ENCODE measurements at places on chromosomes 6 and 20.

GRCh38 chr20:22545045-22545444 is 39.3 kb downstream of the FOXA2 start:
- no peak for DNase-seq
- no peak overlapping the region for H3K27ac ChIP-seq
- H3K4me1 ChIP-seq, result no peaks in the 10 kb centered on the region
- H3K27me3 ChIP-seq, result no peaks in the 10 kb centered on the region
- no peaks in the 10 kb centered on the region for H3K36me3 ChIP-seq

- H3K27me3 ChIP-seq, result no peaks in the 10 kb centered on the region
- H3K4me3 ChIP-seq, result peak overlapping the region; percentile 69
- H3K4me1 ChIP-seq, result peaks cover 37% of the 10 kb centered on the region
- no peaks in the 10 kb centered on the region for H3K36me3 ChIP-seq
- peak; percentile 12 for DNase-seq
These were observed 887 bp downstream of the TSPYL1 start for GRCh38 chr6:116278854-116279231.

- peak overlapping the region; percentile 81 for H3K4me3 ChIP-seq
- H3K27me3 ChIP-seq, result no peaks in the 10 kb centered on the region
- H3K4me1 ChIP-seq, result peaks cover 37% of the 10 kb centered on the region
- no peaks in the 10 kb centered on the region for H3K36me3 ChIP-seq
- DNase-seq, result no peak
These were observed 1.0 kb downstream of the TRERF1 start for GRCh38 chr6:42450477-42451332.

DNA sequence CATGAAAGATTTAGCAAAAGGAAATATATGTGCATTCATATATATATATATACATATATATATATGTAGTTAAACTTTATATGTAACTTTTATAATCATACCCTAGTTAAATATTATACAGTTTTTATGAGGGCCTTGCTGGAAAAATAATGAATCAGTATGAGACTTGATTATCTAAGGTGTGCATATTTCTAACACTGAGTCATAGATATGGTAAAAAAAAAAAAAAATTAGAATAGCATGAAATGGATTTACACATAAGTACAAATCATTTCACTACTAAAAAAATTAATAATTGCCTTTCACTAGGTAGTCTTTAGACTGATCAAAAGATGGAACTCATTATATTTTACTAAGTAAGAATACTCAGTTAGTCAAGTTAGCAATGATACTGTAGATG is 51.3 kb upstream of the DST start:
- no peaks in the 10 kb centered on the region for H3K27me3 ChIP-seq
- H3K4me1 ChIP-seq, result no peaks in the 10 kb centered on the region
- H3K4me3 ChIP-seq, result no peak overlapping the region
- no peak overlapping the region for H3K27ac ChIP-seq
- DNase-seq, result no peak

- DNase-seq, result no peak
- no peaks in the 10 kb centered on the region for H3K36me3 ChIP-seq
- no peak overlapping the region for H3K4me3 ChIP-seq
- no peaks in the 10 kb centered on the region for H3K27me3 ChIP-seq
- no peak overlapping the region for H3K27ac ChIP-seq
- H3K4me1 ChIP-seq, result no peaks in the 10 kb centered on the region
These were observed 37.8 kb downstream of the MUC22 start for GRCh38 chr6:31048099-31048498.

DNA sequence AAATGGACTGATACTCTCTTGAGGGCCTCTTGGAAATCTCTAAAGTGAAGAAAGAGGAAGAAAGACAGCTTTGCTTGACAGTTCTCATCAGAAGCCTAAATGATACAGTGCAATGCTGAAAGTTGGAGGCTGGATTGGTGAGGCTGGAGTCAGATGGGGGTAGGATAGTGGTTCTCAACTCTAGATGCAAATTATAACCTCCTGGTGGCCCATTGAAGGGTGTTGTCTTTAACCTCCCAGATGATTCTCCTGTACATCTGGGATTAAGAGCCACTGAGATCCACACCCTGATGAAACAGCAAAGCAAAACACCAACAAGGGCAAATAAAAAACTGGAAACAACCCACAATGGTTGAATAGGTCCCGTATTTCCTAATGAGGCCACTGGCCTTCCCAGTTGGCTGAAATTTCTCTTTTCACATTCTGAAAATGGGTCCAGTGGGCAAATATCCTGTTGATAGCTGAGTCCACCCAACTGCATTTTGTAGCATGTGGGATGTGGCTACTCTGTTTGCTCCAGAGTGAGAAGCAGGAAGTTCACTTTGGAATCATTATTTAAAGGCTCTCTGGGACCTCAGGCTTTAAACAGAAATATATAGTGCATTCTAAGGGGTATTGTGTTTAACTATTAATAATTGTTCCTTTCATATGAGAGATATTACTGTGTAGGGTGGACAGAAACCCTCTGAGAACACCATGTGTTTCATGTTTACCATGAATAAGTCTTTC is 208.1 kb downstream of the SOX4 start:
- DNase-seq, result no peak
- no peaks in the 10 kb centered on the region for H3K27me3 ChIP-seq
- no peaks in the 10 kb centered on the region for H3K4me1 ChIP-seq
- no peak overlapping the region for H3K4me3 ChIP-seq

DNA sequence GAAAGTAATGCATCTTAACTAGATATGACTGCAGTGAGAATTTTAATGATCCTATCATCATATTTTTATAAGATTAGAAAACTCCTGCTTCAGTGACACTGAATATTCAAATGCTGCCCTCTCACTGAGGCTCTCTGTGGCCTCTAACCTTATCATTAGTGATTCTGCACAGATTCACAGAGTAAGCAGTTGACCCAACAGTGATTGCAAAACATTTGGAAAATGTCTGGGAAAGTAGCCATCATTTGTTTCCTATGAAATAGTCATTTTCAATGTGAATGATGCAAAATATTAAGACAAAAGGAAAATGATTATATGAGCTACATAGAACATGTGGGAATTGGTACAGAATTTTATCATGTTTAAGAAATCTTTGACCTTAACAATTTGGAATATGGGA is 210.3 kb downstream of the TBX18 start:
- H3K4me3 ChIP-seq, result no peak overlapping the region
- DNase-seq, result no peak
- H3K27ac ChIP-seq, result no peak overlapping the region
- no peaks in the 10 kb centered on the region for H3K36me3 ChIP-seq
- no peaks in the 10 kb centered on the region for H3K4me1 ChIP-seq
- H3K27me3 ChIP-seq, result no peaks in the 10 kb centered on the region

DNA sequence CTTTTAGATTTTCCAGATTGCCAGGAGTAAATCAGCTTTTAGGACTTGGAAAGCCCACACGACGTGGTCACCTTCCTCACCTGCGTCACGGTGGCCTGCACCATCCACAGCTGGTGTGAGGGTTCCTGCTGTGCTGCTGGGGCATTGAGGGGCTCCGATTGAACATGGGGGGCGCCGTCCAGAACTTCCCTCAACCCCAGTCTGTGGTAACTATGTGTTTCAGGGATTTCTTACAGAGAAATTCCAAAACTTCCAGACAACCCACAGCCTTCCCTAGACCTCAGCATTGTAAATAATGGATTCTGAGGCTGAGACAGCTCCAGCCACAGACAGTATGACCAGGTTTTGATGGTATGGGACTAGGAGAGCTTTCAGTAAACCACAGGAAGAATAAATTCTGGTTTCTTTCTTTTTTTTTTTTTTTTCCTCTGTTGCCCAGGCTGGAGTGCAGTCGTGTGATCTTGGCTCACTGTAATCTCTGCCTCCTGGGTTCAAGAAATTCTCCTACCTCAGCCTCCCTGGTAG is 46.7 kb upstream of the IRF4 start:
- no peak overlapping the region for H3K27ac ChIP-seq
- DNase-seq, result no peak
- H3K36me3 ChIP-seq, result peaks cover 25% of the 10 kb centered on the region
- no peak overlapping the region for H3K4me3 ChIP-seq
- H3K27me3 ChIP-seq, result no peaks in the 10 kb centered on the region
- H3K4me1 ChIP-seq, result peaks cover 29% of the 10 kb centered on the region

DNA sequence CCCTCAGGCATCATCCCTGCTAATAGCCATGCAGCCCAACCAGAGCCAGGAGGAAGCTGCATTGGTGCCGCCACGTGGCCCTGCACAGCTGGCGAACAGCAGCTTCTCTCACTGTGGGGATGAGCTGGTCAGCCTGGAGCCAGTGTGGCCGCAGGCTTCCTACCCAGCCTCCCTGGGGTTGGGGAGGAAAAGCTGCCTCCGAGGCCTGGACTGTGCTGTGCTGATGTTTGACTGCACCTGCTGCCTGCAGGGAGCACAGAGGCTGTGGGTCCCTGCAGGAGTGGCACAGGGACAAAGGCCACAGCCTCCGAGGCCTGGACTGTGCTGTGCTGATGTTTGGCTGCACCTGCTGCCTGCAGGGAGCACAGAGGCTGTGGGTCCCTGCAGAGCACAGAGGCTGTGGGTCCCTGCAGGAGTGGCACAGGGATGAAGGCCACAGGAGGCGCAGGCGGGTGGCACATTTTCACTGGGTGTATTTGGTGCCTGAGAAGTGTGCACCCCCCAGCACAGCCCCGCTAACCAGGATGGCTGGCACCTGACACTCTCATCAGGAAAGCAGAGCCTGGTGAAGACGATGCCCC is 83.9 kb downstream of the DLL1 start:
- no peak overlapping the region for H3K4me3 ChIP-seq
- no peak for DNase-seq
- peaks cover 45% of the 10 kb centered on the region for H3K27me3 ChIP-seq
- H3K27ac ChIP-seq, result no peak overlapping the region

DNA sequence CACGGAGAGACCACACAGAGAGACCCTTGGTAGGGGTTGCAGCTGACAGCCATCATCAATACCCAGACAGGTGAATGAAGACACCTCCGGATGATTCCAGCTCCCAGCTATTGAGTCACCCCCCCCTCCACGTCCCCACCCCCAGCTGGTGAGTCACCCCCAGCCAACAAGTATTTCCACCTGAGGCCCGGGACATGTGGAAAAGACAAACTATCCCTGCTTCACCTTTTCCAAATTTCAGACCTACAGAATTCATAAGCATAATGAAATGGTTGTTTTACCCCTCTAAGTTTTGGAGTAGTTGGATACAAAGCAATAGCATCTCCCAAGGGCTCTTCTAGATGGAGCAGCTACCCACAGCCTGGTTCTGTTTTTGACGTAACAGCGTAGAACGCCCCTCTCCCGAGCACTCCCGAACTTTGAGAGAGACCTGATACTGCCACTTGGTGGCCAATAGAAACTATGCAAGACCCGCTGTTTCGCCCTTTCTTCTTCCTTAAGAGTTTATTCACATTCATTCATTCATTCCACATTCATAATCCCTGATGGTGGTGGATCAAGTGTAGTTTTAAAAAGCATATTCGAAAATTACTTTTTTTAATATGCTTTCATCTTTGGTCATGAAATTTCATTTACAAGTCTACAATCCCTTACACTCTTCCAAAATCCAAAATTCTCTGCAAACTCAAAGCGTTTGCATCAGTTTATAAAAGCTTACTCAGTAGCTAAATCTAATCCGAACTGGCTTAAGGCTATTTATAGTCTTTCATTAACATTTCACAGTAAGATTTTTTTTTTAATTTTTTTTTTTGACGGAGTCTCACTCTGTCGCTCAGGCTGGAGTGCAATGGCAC is 15.1 kb upstream of the PPP1R16B start:
- H3K4me3 ChIP-seq, result no peak overlapping the region
- peaks cover 2% of the 10 kb centered on the region for H3K27me3 ChIP-seq
- no peaks in the 10 kb centered on the region for H3K4me1 ChIP-seq
- H3K27ac ChIP-seq, result no peak overlapping the region

DNA sequence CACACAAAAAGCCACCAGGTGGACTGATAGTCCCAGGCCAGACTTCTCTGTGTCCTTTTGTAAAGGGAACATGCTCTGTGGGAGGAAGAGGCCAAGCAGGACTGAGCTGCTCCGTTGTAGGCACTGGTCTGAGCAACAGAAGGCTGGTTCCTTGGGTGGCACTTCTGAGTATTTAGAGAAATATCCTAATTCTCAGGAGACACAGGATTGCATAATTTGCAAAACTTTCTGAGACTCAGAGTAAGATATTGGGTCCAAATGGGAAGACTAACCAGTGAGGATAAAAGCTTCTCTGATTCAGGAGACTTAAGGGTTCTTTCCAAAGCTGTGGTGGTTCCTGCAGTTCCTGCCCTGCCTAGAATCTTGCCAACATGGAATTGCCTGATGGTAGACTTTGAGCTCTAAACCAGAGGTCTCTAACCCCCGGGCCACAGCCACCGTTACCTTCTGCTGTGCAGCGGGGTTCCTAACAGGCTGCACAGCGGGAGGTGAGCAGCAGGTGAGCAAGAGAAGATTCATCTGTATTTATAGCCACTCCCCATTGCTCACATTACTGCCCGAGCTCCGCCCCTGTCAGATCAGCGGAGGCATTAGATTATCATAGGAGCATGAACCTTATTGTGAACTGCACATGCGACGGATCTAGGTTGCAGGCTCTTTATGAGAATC is 107.0 kb downstream of the OLIG3 start:
- no peaks in the 10 kb centered on the region for H3K36me3 ChIP-seq
- no peaks in the 10 kb centered on the region for H3K27me3 ChIP-seq
- H3K4me1 ChIP-seq, result peaks cover 22% of the 10 kb centered on the region

- no peaks in the 10 kb centered on the region for H3K36me3 ChIP-seq
- peaks cover 41% of the 10 kb centered on the region for H3K27me3 ChIP-seq
- H3K4me1 ChIP-seq, result no peaks in the 10 kb centered on the region
- no peak for DNase-seq
- no peak overlapping the region for H3K27ac ChIP-seq
- no peak overlapping the region for H3K4me3 ChIP-seq
These were observed 7.0 kb downstream of the KCNB1 start for GRCh38 chr20:49475292-49476015.

DNA sequence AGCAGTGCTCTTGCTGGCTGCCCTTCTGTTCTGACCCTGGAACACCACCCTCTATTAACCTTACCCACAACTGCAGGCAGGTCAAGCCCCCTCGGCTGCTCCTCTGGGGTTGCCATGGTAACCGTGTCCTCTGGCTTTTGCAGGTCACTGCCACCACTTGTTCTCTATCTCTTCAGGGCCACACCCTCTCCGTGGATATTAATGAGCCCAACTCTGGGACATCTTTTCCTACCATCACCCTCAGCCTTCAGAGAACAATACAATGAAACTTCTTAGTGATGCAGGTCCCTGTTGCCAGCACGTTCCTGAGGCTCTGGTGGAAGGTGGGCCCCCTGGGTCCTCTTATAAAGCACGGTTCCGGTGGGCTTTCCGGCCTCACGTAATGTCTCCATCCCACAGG is 30.8 kb upstream of the MICB start:
- H3K27me3 ChIP-seq, result no peaks in the 10 kb centered on the region
- no peak for DNase-seq
- H3K27ac ChIP-seq, result no peak overlapping the region
- H3K4me1 ChIP-seq, result peaks cover 52% of the 10 kb centered on the region
- no peak overlapping the region for H3K4me3 ChIP-seq

GRCh38 chr6:157985378-157986155 is 3.9 kb downstream of the SYNJ2 start:
- H3K27me3 ChIP-seq, result no peaks in the 10 kb centered on the region
- H3K27ac ChIP-seq, result no peak overlapping the region
- peaks cover 70% of the 10 kb centered on the region for H3K4me1 ChIP-seq
- H3K36me3 ChIP-seq, result peaks cover 2% of the 10 kb centered on the region
